Esophagus muscularis mucosa (tissue), 4 donors: ENCODE measurements at places on chromosomes 2 and 18. TPM values are rescaled to one million over a fixed set of nuclear protein-coding genes. Genes with fewer than 3 reads are reported as not detected.

Gene THOC1
- 19.8 TPM for total RNA-seq

DNA sequence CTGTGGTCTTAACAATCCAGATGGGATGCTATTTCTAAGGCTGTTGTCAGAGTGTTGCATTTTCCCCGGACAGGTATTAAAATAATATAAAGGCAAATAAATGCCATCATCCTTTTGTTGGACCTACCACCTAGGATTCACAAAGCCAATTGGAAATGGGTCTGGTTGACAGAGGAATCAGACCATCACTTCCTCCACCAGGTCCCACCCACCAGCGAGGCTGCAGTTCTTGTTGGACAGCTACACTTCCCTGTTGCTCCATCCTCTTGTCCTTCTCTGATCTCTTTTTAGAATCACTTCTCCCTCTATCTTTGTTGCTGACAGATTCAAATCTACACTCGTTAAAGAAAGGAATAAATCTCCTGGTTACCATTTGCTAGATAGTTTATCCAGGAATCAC is 1.1 kb downstream of the TMEM169 start:
- H3K4me3 ChIP-seq = no peak overlapping the region
- H3K27ac ChIP-seq = no peak overlapping the region
- no peaks in the 10 kb centered on the region for H3K36me3 ChIP-seq
- H3K27me3 ChIP-seq = no peaks in the 10 kb centered on the region
- peaks cover 11% of the 10 kb centered on the region for H3K4me1 ChIP-seq
- DNase-seq = no peak

DNA sequence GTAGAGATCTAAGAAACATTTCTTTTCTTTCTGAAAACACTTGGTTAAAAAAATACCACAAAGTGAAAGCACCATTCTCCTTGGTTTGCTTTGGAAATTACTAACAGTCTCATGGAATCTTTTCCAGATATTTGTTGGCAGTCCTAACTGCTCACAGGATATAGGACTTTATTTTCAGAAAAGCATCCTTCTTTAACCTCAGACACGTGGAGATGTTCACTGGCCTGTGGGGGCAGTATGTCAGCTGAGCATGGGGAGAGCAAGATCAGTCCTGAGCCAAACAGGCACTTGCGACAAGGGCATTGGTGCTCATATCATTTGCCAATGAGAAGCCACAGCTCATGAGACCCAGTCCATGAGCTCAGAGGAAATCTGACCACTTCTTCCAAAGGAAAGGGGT is 371.9 kb downstream of the NBAS start:
- no peaks in the 10 kb centered on the region for H3K4me1 ChIP-seq
- H3K27me3 ChIP-seq = no peaks in the 10 kb centered on the region
- H3K27ac ChIP-seq = no peak overlapping the region
- no peak for DNase-seq

- no peak overlapping the region for H3K27ac ChIP-seq
- peaks cover 44% of the 10 kb centered on the region for H3K36me3 ChIP-seq
- no peaks in the 10 kb centered on the region for H3K4me1 ChIP-seq
- no peaks in the 10 kb centered on the region for H3K27me3 ChIP-seq
- no peak overlapping the region for H3K4me3 ChIP-seq
Observed at GRCh38 chr2:206031162-206031784, 54.7 kb downstream of the INO80D start.

Gene ZAP70
- 1.2 TPM for total RNA-seq

DNA sequence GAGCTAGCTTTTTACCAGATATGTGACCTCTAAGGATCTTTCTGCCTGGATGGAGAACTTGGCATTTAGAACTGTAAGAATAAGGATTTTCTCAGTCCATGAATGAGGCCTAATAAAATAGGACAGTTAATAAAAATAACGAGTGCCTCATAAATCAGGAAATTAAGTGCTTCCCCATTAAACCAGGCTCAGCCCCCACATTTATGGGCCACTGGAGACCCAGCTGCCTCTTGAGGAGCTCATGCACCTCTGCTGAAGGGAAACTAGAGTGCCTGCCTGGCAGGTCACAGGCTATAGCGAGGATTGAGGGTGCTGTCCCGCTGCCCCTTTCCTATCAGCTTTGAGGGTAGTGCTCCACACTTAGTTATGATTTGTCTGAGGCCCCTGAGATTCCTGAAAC is 158.0 kb downstream of the ALK start:
- no peak overlapping the region for H3K4me3 ChIP-seq
- H3K36me3 ChIP-seq = no peaks in the 10 kb centered on the region
- no peak for DNase-seq
- H3K27me3 ChIP-seq = no peaks in the 10 kb centered on the region

Gene PSMA8
- total RNA-seq = not detected

Gene RGPD4
- total RNA-seq = not detected

DNA sequence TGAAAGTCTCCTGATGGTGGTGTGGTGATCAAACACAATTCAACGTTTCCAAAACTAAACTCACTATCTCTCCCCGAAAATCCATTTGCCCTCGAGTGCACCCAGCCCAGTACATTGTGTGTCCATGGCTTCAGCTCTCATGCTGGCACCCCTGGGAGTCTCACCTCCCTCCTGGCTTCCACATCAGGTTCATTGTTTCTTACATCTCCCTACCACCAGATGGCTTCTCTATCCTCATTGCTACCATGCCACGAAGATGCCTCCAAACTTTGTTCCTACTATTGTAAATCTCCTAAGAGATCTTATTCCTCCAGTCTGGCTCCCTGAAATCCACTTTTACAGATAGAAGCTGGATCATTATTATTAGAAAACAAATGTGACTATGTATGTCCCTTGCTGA is 197.0 kb downstream of the MYT1L start:
- no peaks in the 10 kb centered on the region for H3K36me3 ChIP-seq
- no peak overlapping the region for H3K4me3 ChIP-seq
- no peak overlapping the region for H3K27ac ChIP-seq
- H3K27me3 ChIP-seq = no peaks in the 10 kb centered on the region
- no peaks in the 10 kb centered on the region for H3K4me1 ChIP-seq

- peak overlapping the region; percentile 80 for H3K4me3 ChIP-seq
- H3K27me3 ChIP-seq = no peaks in the 10 kb centered on the region
- H3K4me1 ChIP-seq = peaks cover 46% of the 10 kb centered on the region
- H3K36me3 ChIP-seq = no peaks in the 10 kb centered on the region
- peak overlapping the region; percentile 91 for H3K27ac ChIP-seq
Observed at GRCh38 chr2:200307724-200308545, 1.4 kb downstream of the SPATS2L start.

Gene SF3B6
- 86.9 TPM for total RNA-seq

Gene CHCHD5
- 17.9 TPM for total RNA-seq
